ENCODE measurements at places on chromosomes 12 and 14.

DNA sequence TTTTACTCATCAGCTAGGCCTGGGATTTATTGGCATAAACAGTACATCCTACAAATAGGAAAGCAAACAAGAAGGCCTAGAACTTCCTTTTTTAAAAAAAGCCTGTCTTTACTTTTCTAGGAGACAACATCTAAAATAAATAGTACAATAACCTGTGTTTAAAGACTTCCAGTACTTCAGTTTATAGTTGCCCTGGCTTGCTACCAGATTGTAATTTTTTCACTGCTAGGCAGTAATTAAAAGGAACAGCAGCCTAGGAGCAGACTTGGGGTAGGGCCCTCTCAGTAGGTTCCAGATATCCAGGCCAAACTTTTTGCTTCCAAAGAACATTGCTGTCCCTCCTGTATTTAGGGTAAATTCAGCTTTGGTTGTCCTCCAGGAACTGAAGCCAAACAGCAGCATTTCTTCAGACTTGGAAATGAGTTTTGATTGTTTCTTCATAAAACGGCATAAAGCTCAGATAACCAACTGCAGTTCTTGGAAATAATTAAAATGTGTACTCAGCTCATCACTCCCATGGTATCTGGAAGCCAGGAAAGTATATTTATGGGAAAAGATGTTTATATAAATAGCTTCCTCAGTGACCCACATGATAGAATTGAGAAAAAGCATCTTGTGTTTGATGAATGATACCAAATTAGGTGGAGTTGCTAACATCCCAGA lies 61.7 kb downstream of the PPP1R36 start:
- DNase-seq, result no peak

GRCh38 chr12:28209782-28210181 lies 19.5 kb downstream of the CCDC91 start:
- no peak for DNase-seq

DNA sequence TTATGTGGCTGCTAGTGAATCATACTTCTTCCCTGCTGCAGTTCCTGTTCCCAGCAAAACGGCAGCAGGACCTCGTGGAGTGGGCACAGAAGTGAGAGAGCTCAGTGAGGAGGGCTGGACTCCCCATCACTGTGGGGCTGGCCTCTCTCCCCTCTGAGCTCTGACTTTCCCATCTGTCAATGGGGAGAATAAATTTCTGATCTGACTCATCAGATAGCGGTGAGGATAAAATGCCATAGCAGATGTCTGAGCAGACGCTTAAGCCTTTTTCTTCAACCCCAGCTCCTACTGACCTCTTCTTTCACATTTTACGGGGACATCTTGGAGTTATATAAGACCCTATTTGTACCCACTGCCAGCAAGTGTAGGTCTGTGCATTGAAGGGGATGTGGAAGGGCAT lies 116.6 kb downstream of the CRACR2A start:
- DNase-seq, result no peak

DNA sequence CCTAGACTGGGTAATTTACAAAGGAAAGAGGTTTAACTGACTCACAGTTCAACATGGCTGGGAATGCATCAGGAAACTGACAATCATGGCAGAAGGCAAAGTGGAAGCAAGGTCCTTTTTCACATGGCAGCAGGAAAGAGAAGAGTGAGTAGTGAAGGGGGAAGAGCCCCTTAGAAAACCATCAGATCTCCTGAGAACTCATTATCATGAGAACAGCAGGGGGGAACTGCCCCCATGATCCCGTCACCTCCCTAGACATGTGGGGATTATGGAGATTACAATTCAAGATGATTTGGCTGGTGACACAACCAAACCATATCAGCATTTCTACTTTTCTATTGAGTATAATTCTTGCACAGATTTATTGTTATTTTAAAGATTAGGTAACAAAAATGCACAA lies 822.1 kb upstream of the FLRT2 start:
- DNase-seq, result no peak

DNA sequence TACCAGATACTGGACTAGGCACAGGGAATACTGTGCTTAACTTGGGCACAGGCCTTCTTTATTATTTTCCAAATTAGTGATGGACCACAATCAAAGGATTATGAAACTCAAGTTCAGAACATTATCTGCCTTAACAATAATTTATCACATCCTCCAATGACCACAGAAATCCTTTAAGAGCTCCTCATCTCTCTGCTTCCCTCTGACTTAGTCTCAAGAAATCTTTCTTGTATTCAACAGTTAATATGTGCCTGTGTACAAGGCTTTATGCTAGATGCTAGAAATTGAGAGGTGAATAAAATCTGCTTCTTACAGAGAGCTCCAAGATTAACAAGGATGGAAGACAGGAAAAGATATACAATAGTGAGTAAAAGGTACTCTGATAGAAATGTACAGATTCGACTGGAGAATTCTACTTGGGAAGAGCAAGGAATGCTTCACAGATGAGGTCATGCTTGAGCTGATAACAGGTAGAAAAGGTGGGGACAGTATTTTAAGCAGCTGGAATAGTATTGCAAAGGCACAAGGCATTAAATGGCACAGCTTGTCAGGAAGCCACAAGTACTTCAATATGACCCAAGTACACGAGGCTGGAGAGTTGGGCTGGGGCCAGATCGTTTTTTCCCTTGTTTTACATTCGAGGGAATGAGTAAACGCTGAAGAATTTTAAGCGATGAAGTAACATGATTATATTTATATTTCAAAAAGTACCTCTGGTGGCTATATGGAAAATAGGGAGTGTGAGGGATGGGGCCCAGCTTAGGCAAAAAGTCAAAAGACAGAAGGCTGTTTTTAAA lies 55.1 kb upstream of the ARID2 start:
- DNase-seq, result no peak

All from cortex of kidney (tissue), 1 donor.